ENCODE measurements at places on chromosomes 12 and 14. TPM values are rescaled to one million over a fixed set of nuclear protein-coding genes. Genes with fewer than 3 reads are reported as not detected.

Gene GNS
- 15.6 TPM for polyA plus RNA-seq

Gene KRT6B
- 152 TPM for polyA plus RNA-seq

Gene GLIPR1L2
- polyA plus RNA-seq = 0.20 TPM

Gene C12orf54
- polyA plus RNA-seq = 5.3 TPM

Gene CCDC197
- polyA plus RNA-seq = not detected

Gene P2RX2
- polyA plus RNA-seq = not detected

Gene RAB21
- 18.1 TPM for polyA plus RNA-seq

Gene SDR9C7
- polyA plus RNA-seq = 0.09 TPM

Gene IL31
- not detected for polyA plus RNA-seq

Gene TMCC3
- 4.9 TPM for polyA plus RNA-seq

Gene CCDC196
- not detected for polyA plus RNA-seq

Gene GRIN2B
- not detected for polyA plus RNA-seq

Gene SRRM4
- not detected for polyA plus RNA-seq

Gene TEX22
- polyA plus RNA-seq = 0.01 TPM

Gene SERPINA5
- polyA plus RNA-seq = not detected

Gene IL23A
- 8.2 TPM for polyA plus RNA-seq

Gene NDRG2
- polyA plus RNA-seq = 9.8 TPM

Gene CEBPE
- not detected for polyA plus RNA-seq

Gene KLRC2
- polyA plus RNA-seq = not detected

Gene CLEC6A
- not detected for polyA plus RNA-seq

Gene FAM161B
- polyA plus RNA-seq = 0.93 TPM

Gene GAS2L3
- 1.0 TPM for polyA plus RNA-seq

Gene CCT2
- 269 TPM for polyA plus RNA-seq

Gene AMN
- 0.56 TPM for polyA plus RNA-seq

Gene GUCY2C
- not detected for polyA plus RNA-seq

Gene TEDC1
- 37.7 TPM for polyA plus RNA-seq

Gene CDKN3
- polyA plus RNA-seq = 88.0 TPM

Gene LEMD3
- 4.7 TPM for polyA plus RNA-seq

Gene KTN1
- 102 TPM for polyA plus RNA-seq

Gene SLC8A3
- polyA plus RNA-seq = not detected

Gene PNMA1
- 9.6 TPM for polyA plus RNA-seq

Gene CLEC7A
- polyA plus RNA-seq = 0.03 TPM

Gene OR4L1
- polyA plus RNA-seq = not detected

Gene LPAR5
- 12.8 TPM for polyA plus RNA-seq

Gene PPM1H
- not detected for polyA plus RNA-seq

Gene ADCY6
- polyA plus RNA-seq = 6.4 TPM

Gene MUCL1
- polyA plus RNA-seq = 0.13 TPM

Gene PRH1
- 3.3 TPM for polyA plus RNA-seq

Gene LRP1-AS
- not detected for polyA plus RNA-seq

Gene SMIM10L1
- polyA plus RNA-seq = 4.4 TPM

Gene MFAP5
- 246 TPM for polyA plus RNA-seq

Gene TEX52
- polyA plus RNA-seq = not detected

Gene MRPS35
- 53.7 TPM for polyA plus RNA-seq

Gene APOF
- not detected for polyA plus RNA-seq

Gene OTOGL
- polyA plus RNA-seq = not detected

Gene MSI1
- polyA plus RNA-seq = not detected

Gene DBX2
- not detected for polyA plus RNA-seq

Gene PRICKLE1
- 2.0 TPM for polyA plus RNA-seq

Gene OR4K17
- not detected for polyA plus RNA-seq

Gene RECQL
- 16.7 TPM for polyA plus RNA-seq

Gene C3AR1
- 0.12 TPM for polyA plus RNA-seq

Gene RND1
- polyA plus RNA-seq = 0.11 TPM

Gene SLC10A1
- not detected for polyA plus RNA-seq

Gene RNASE4
- 5.5 TPM for polyA plus RNA-seq

Gene FLRT2
- polyA plus RNA-seq = 11.9 TPM

Gene PAN2
- 8.7 TPM for polyA plus RNA-seq

Gene POLE
- 30.5 TPM for polyA plus RNA-seq

Data from foreskin keratinocyte (primary cell).